Stimulated activated CD4-positive, alpha-beta T cell treated with anti-CD3 and anti-CD28 coated beads, Interleukin-4, amount 100 ng/mL, for 1 hour (primary cell): ENCODE measurements at places on chromosomes 1 and 21.

DNA sequence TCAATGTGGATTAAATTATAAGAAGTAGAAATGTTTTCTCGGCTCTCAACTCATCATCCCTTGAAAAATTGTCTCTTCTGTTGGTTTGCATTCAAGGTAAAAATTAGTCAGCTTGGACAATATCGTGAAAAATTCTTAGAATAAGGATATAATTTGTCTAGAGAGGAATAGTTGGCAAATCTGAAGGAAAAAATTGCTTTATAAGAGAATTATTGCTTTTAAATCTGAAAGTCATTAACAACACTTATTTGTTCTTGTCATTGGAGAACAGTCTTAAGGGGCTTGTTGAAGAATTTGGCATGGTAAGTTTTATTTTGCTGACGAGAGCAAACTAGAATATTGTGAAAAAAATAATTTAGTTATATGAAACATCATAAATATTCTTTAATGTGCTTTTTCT is 26.4 kb downstream of the ANGPTL1 start:
- no peak for DNase-seq

GRCh38 chr1:91799159-91799558 is 86.8 kb downstream of the TGFBR3 start:
- no peak for DNase-seq

GRCh38 chr1:152795686-152796085 is 835 bp upstream of the LCE1D start:
- no peak for DNase-seq

DNA sequence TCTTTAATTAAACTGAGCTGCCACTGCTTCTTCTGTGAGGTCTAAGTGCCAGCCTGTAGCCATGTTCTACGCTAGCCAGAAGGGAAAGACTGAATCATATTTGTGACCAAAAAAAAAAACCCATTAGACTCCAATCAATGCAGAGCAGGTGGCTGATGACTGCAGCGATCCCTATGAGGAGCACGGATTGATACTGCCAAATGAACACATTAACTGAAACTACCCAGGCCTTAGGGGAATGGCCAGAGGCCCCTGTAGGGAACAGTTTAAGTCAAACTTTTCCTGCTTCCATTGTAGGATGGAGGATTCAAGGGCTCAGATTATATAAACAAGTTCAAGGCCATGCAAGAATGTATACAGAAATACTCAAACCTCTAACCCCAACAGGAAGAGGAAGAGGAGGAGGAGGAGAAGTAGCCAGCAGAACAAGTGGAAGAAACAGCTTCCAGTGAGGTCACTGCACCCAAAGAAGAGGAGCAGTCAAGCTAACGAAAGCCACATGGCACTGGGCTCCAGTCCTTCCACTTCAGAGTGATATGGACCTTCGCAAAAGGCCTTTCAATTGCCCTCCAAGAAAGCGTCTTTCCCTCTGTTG is 328.3 kb downstream of the SMYD3 start:
- DNase-seq, result no peak

GRCh38 chr1:25807480-25808390 is 7.7 kb downstream of the SELENON start:
- no peak for DNase-seq

DNA sequence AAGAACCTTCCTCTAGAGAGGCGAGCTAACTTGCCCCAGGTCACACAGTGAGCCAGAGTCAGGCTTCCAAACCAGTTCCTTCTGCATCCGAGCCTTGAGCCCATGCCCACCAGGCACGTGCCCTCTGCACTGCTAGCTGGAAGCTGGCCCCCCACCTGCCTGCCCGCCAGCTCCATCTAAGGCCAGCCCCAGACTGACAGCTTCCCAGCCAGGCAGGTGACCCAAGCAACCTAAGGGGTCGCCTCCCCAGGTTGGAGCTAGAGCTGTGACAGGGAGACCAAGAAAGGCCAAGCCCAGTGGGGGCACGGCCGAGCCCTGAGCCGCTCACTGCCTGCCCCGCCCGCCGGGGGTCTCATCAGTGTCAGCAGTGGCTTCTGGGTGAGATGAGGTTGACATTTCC is 19.9 kb upstream of the C1QA start:
- DNase-seq, result no peak

DNA sequence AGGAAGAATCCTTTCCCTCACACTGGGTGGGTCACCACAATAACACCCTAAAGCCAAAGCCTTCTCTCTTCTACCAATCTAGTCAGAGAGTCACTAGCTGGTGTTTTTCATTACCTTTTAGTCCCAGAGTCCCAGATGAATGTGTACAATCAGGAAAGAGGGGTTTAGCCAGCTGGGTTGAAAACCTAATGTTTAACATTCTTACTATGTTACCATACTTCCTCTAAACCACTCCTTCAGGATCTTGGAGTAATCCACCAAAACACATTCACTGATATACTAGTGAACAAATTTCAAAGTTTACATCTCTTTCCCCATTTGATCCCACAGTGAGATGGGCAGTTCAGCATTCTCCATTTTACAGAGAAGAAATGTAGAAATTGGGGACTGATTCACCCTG is 9.7 kb downstream of the LPAR3 start:
- no peak for DNase-seq

DNA sequence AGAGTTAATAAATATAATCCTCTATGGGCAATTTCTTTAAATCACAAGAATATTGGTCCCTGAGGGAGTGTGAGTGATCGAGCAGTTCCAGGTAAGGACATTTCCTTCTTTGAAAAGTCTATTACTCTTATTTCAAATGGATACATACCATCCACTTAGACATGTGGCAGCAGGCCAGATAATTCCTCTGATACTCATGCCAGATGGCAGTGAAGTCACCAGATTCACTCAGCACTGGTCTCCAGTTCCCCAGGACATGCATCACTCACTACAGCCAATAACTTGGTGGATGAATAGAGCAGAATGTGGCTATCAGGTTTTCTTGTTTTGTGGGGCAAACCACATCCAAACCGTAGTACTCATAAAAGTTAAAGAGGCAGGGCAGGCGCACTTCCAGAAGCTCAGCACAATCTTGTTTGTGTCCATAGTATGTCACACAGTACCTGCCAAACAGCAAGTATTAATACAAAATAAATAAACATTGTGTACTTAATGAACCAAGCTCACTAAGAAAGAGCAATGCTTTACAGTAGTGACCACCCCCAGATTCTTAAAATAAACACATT is 74.2 kb upstream of the CD53 start:
- DNase-seq, result no peak

DNA sequence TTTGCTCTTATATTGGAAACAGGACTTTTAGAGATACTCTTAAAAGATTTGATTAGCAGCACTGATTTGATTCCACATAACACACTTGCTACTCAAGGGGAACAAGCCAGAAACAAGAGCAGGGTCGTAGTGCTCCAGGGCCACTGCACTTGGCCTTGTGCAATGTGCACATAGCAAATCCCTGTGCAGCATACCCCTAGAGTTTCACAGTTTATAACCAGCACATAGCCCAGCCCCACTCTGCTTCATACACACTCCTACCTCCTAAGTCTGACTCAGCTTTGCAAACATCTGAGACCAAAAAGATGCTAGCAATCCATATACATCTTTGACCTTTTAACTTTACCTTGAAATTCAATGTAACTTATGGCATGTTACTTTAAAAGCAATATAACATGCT is 157.6 kb downstream of the VAV3 start:
- no peak for DNase-seq

GRCh38 chr1:169941982-169942830 is 48.5 kb upstream of the SCYL3 start:
- DNase-seq, result no peak

DNA sequence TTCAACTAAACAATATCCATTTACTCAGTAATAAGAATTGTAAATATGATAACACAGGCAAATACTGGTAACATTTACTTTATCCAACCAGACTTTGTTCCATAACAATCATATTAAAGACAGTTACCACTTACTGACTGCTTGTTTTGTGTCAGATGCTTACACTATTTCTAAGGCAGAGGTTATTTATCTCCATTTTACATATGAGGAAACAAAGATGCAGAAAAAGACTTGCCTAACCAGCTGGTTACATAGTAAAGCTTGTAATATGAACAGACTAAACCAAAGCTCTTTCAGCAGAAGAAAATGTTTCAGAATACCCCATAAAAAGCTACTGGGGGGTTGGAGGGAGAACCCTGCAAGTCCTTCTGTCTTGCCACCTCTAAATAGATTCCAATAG is 180.1 kb downstream of the EIF4G3 start:
- DNase-seq, result no peak

- DNase-seq, result peak; percentile 90
Measured at GRCh38 chr1:3746830-3747521, 5.3 kb upstream of the CCDC27 start.
